ENCODE measurements at places on chromosomes 1 and 21.

- no peak for DNase-seq
Observed at GRCh38 chr1:233114860-233115259, 164.4 kb downstream of the NTPCR start.

DNA sequence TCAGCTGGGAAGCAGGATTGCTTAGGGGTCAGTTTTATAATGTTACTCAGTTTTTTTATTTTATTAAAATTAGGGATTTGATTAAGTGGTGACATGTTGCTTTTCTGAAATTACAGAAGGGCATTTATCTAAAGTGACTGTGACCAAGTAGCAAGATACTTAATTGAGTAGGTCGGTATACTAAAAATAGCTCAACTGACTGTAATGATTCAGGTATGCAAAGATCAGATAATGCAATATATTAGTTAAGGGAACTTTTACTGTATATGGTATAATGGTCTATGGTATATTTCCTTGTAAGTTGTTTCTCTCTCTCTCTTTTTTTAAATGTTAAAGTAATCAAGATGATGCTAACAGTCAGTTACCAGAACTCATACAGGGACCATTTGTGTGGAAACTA lies 26.2 kb downstream of the RLF start:
- DNase-seq: no peak

GRCh38 chr21:29176471-29177120 lies 46.2 kb downstream of the MAP3K7CL start:
- no peak for DNase-seq

- no peak for DNase-seq
Observed at GRCh38 chr1:5430136-5430535, 562.1 kb downstream of the NPHP4 start.

GRCh38 chr1:51744506-51745303 lies 127.8 kb downstream of the OSBPL9 start:
- DNase-seq: no peak

DNA sequence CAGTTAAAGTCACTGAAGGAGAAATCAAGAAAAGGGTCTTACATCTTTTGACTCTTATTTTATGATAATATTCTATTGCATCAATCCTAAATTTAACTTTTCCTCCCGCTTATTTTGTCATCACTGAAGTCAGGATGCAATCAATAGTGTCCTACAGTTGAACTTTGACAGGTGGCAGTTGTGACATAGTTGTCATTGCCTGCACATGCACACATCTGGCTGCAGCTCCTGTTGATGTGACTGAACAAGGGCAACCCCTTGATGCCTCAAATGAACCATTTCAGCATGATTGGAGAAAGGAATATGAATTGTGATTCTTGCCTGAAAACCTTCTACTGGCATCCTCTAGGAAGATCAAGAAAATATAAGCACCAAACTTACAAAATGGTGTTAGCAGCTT lies 157.7 kb downstream of the NTNG1 start:
- DNase-seq: no peak

- no peak for DNase-seq
Observed at GRCh38 chr1:21262293-21263051, 27.8 kb downstream of the ECE1 start.

DNA sequence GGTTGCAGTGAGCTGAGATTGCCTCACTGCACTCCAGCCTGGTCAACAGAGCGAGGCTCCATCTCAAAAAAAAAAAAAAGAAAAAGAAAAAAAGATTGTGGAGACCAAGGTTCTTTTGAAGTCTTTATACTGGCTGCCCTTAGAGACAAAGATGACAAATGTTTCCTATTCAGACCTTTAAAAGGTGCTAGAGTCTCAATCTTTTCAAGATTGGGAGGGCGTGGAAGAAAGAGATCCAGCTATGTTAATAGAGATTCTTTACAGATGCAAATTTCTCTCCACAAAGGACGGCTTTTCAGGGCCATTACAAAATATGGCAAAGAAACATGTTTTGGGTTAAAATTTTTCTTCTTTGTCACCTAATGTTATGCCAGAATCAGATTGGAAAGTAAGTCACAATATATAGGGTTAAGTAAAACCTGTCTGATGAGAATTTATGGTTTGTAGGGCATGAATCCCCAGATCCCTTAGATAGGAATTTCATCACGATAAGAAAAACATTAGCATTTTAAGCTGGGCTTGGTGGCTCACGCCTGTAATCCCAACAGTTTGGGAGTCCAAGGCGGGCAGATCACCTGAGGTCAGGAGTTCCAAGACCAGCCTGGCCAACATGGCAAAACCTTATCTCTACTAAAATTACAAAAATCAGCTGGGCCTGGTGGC lies 13.0 kb upstream of the MORC3 start:
- DNase-seq: no peak

DNA sequence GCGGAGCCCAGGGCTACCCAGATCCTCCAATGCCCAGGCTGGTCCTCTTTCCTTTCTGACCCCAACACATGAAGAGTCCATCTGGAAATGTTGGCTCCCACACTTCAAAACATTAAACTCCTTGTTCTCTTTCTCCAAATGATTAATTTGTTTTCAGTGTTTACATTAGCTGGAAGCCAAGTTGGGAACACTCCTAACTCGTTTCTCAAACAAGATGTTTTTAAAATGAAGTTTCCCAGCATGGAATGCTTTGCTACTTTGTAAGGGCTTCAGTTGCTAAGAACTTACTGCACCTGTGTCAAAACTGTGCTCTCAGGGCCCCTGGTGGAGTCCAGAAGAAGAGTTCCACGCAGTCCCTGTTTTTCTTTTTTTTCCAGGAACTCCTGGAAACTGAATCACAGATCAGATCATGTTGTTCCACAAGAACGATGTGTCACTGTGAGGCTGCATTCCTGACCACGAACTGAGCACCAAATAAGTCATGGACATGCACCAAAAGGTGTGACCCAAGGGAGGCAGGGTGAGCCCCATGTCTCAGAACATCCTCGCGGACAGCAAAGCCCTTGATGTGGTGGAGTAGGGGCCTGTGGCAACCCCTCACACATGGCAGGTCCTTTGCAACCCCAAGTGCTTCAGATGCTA lies 257.3 kb downstream of the KCNJ6 start:
- DNase-seq: no peak

GRCh38 chr1:26574719-26575251 lies 45.2 kb downstream of the RPS6KA1 start:
- no peak for DNase-seq

DNA sequence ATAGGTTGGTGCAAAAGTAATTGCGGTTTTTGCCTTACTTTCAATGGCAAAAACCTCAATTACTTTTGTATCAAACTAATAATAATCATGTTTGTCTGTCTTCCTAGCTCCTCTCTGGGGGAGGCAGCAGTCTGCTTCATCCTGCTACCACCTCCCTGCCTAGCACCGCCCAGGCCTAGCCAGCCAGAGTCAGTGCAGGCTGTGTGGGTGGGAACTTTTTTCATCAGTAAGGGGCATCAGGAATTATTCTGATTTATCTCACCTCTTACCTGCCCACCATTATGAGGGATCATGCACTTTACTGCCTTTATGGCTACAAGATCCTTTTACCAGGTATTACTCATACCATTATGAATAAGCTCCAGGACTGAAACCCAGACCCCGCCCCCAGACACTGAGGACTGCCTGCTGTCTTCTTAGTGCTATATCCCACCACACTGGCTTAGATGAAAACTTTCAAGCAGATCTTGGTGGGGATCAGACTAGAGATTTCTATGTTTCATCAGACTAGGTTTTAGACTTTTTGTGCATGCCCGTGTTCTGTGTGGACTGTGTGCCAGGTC lies 116.4 kb downstream of the PBX1 start:
- no peak for DNase-seq

DNA sequence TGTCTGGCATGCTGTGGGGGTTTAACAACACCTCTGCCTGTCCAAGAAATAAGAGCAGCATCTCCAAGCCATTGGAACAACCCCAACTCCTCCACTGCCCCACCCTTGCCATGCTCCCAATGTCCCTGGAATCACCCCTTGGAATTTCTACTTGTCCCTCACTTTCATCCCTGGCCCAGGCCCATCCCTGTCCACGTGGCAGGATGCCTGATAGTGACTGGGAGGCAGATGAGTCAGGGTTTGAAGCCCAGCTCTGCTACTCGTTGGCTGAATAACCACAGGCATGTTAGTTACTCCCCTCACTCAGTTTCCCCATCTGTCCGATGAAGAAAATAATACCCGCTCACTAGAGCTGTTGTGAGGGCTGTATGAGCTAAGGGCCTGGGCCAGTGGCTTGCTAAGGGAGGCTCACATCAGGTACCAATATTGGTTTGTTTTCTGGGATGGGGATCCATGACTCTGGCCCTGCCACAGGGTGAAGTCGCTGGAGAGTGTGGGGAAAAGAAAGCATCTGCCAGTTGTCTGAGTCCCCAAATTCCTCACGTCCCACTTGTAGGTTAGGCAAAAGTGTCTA lies 99.4 kb upstream of the TLR5 start:
- no peak for DNase-seq

GRCh38 chr1:9658199-9658598 lies 6.7 kb downstream of the PIK3CD start:
- DNase-seq: no peak

DNA sequence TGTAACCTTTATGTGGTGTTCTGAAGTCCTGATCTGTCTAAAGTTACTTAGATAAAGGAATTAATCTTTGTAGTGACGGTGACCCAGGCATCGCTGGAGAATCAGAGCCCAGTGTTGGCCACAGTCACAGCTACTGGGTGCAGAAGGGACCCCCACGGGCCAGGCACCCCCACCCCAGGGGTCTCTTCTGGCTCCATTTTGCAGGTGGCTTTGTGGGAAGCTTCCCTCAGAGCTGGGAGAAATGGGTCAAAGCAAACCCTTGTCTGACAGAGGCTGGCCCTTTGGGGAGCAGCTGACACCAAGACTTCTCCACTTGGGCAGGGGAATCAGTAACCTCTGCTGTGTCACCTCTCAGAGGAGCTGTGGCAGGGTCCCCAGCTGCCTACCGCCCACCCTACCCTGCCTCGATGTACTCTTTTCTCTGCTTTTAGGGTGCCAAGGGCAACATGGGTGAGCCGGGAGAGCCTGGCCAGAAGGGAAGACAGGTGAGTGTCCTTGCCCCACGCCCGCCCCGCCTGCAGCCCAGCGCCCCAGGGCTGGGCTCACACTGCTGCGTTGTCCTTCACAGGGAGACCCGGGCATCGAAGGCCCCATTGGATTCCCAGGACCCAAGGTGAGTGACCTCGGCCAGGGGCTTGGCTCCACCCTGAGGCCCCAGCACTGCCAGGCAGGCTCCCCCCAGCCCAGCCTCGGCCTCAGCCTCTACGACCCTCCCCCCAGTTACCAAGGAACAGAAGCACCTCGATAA lies 17.7 kb downstream of the COL6A2 start:
- DNase-seq: no peak

DNA sequence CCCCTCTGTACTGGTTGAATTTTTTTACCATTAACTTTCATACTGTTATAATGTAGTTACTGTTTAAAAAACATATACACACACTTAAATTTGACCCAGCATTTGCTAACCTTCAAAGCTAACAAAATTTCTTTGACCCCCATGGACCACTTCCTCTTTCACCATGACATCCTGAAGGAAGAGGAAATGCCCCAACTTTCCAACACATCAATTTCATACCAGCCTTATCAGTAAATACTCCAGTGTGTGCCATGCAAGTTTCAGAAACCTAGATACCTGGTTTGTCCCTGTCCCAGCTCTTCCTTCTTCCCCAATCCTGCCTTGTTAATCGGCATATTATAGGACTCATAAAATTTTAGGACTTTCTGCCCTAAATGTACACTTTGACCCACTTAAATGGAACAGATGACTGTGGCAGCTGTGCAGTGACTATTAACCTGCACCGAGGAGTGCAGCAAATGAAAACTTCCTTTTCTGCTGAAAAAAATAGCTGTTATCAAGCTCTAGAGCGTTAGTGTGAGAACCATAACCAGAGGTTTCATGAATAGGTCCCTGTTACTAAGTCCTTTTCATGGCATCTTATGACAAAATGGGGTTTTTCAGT lies 54.1 kb downstream of the DTL start:
- no peak for DNase-seq

DNA sequence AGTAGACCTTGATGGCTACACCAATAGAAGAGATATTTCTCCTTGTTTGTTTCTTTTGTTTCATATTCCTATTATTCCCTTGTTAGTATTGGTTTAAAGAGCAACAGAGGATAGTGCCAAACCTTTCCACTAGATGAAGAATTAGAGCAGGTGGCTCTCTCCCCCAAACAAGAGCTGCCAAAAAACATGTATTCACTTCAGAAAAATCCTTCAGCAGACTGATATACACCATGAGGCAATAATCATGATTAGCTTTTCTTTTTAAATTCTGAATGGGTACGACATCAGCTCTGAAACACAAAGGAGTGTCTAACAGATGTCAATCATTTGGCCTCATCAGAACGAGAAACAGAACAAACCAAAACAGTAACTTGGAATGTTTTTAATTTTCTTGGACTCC lies 67.3 kb upstream of the MAP10 start:
- DNase-seq: no peak

DNA sequence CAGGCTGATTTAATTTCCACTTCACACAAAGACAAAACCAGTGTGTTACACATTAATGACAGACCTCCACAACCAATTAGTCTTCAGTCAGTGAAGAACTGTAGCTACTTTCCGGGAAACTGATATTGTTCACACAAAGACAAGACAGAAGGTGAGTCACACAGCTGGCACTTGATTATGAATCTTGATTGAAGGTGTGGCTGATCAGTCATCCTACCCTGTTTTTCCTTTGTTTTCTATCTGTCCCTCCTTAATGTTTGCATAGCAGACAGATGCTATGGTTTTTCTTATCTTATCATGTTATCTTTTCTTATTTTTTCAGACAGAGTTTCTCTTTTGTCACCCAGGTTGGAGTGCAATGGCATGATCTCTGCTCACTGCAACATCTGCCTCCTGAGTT lies 185.1 kb upstream of the GREM2 start:
- no peak for DNase-seq

GRCh38 chr21:27371115-27371974 lies 404.5 kb upstream of the ADAMTS5 start:
- no peak for DNase-seq

DNA sequence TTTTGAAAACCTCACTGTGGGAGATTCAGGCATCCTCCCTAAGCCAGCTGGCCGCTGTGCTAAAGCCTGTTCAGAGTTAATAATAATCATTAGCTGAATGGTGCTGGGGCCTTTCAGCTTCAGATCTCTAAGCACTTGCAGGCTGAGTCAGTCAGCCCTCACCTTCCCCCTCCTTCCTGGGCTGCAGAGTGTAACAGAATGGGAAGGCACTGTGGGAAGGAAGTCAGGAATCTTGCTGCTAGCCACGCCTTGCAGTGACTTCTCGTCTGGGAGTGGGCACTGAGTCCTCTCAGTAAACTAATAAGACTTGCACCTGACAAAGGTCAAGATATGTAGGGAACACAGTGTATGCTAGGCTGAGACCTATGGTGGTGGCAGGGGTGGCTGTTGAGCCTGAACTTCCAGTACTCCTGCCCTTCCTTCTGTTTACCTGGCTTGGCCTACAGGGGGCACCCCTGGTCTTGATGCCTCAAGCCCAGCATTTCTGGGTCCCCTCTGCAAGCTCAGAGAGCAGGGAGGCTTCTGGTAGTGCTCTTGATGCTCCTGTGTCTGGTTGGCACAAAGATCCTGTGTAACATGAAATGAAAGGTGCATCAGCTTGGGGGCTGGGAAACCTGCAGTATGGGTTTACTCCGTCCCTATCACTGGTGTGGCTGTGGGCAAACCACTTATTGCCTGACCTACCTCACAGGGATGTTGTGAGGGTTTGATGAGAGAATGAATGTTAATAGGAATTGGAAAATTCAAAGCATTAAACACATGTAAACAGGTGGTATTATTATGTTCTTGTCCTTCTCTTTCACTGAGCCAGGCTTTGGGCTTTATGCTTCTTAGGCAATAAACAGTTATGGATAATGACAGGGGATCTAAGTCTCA lies 6.0 kb downstream of the CYB561D1 start:
- DNase-seq: no peak

All from COLO829 (cell line).